ENCODE measurements at places on chromosomes 7 and 10. TPM values are rescaled to one million over a fixed set of nuclear protein-coding genes. Genes with fewer than 3 reads are reported as not detected.

OIT3 gene
- not detected for total RNA-seq

GRCh38 chr10:123462756-123463155 lies 203.4 kb upstream of the GPR26 start:
- no peak for DNase-seq

HSPA12A gene
- 18.8 TPM for total RNA-seq

GRCh38 chr7:28815928-28816373 lies 142.2 kb downstream of the TRIL start:
- DNase-seq = peak; percentile 72

RBM33 gene
- total RNA-seq = 185 TPM

AOC1 gene
- total RNA-seq = not detected

MXI1 gene
- total RNA-seq = 33.2 TPM

- no peak for DNase-seq
Observed at GRCh38 chr10:69504576-69505250, 53.4 kb downstream of the TSPAN15 start.

DNA sequence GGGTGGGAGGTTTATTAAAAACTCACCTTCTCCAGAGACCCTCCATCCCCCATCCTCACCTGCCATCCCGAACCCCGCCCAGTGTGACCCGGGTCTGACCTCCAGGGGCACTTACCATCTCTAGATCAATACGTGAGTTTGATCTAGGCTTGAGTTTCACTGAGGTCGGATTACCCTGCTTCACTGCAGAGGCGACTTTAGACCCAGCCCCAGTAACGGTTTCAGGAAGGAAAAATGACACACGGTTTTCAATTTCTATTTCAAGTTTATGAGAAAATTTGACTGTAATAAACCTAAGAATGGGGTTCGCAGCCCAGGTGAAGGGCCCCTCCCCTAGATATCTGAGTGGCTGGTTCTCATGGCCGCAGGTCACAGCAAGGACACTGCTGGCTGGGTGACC lies 33.1 kb downstream of the RCC1L start:
- DNase-seq = no peak

- no peak for DNase-seq
Observed at GRCh38 chr7:30797176-30798040, 26.2 kb downstream of the MINDY4 start.

GRCh38 chr10:128725531-128725930 lies 599.3 kb upstream of the MKI67 start:
- DNase-seq = no peak

GRCh38 chr10:127919418-127920271 lies 12.7 kb downstream of the PTPRE start:
- DNase-seq = no peak

GRCh38 chr10:100158044-100158805 lies 27.6 kb downstream of the ERLIN1 start:
- no peak for DNase-seq

- DNase-seq = no peak
Observed at GRCh38 chr7:4996696-4997222, 37.8 kb upstream of the MMD2 start.

CPA2 gene
- not detected for total RNA-seq

FRMD4A gene
- 3.4 TPM for total RNA-seq

ADAM8 gene
- total RNA-seq = 116 TPM

GRCh38 chr7:48515171-48515570 lies 343.9 kb downstream of the ABCA13 start:
- DNase-seq = no peak

- DNase-seq = no peak
Observed at GRCh38 chr10:71623098-71623985, 96.2 kb downstream of the C10orf105 start.

DNA sequence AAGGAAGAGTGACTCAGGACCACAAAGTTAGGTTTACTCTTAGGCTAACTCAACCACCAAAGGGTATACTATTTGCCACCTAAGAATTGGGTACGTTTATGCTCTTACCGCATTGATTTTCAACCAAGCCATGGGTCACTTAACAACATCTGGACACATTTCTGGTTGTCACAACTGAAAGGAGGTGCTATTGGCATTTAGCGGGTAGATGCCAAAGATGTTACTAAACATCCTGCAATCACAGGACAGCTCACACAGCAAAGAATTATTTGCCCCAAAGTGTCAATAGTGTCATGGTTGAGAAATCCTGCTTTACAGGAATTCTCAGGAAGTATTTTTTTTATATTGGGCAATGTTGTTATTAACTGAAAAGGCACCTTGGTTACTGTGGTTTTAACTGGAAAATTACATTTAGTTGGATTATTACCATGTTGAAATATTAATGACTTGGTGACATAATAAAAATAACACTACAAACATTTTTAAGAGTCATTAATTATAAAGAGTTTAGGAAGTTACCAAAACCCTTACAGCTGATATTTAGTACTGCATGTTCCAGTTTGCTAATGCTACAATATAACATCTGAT lies 185.0 kb upstream of the TMEM196 start:
- DNase-seq = no peak

GATA3 gene
- total RNA-seq = 0.49 TPM

GNGT1 gene
- not detected for total RNA-seq

SEC61A2 gene
- total RNA-seq = 22.8 TPM

ELOVL3 gene
- total RNA-seq = not detected

- no peak for DNase-seq
Observed at GRCh38 chr7:36208426-36208825, 55.4 kb downstream of the EEPD1 start.

DNA sequence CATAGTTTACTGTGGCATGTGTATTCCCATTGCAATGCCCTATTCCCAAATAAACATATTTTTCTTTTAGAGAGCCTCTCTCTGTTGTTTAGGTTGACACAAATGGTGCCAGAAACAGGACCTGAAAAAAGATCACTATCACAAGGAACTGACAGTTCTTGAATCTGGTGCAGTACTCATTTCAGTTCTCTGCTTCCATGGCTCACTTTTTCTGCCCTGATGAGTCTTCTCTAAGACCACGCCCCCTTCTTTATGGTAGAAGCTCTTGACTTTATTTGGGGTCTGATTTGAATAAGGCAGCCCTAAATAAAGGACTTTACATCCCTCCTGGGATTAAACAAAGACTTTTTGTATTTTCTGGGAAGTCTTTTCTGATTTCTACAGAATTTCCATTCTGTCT lies 3.5 kb upstream of the CCDC126 start:
- DNase-seq = no peak

KCNMA1 gene
- 3.1 TPM for total RNA-seq

DNA sequence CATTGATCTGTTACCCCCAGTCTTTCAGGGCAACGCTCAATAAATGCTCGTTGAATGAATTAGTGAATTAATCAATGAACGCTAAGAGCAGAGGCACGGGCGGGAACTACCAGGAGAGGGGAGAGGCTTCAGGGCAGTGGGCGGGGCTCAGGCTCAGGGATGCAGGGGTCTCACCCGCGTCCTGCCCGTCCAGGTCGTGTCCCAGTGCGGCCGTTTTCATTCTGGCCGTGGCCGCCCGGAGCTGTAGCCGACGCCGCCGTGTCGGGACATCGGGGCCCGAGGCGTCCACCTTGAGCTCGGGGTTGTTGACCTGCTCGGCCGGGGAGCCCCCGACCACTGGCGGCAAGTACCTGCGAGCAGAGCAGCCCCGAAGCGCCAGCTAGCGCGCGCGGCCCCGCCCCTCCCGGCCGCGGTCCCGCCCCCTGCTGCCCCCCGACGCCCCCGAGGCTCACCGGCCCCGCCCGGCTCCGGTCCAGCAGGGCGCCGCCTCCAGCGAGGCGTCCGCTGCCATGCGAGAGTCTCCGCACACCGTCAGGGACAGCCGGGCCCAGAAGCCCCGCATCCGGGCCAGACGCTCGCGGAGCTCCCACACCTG lies 2.8 kb upstream of the GAL3ST4 start:
- peak; percentile 39 for DNase-seq

DNA sequence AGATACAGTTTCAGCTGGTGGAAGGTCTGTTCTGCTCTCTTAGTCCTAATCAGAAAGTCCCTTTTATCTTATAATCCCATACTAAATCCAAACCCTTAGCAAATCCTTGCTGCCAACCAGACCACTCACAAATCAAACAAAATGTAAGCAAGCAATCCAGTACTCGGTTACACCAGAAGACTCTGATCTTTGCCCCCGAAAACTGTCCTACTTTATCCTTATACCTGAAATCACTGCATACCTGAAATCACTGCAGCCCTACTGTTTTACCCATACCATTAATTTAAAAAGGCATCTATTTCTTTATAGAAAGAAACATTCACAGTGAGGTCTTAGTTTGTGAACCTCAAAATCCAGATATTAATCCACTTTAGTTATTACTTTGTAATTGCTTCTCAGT lies 64.7 kb downstream of the GSDME start:
- no peak for DNase-seq

GRCh38 chr10:17993361-17993760 lies 41.6 kb downstream of the SLC39A12 start:
- no peak for DNase-seq

GRCh38 chr10:102519246-102519825 lies 15.6 kb downstream of the SUFU start:
- DNase-seq = no peak

- no peak for DNase-seq
Observed at GRCh38 chr7:47380325-47381133, 201.4 kb downstream of the TNS3 start.

- DNase-seq = no peak
Observed at GRCh38 chr7:4486907-4487306, 195.2 kb upstream of the FOXK1 start.

- DNase-seq = peak; percentile 78
Observed at GRCh38 chr10:22630234-22631174, 83.9 kb downstream of the PIP4K2A start.

DNA sequence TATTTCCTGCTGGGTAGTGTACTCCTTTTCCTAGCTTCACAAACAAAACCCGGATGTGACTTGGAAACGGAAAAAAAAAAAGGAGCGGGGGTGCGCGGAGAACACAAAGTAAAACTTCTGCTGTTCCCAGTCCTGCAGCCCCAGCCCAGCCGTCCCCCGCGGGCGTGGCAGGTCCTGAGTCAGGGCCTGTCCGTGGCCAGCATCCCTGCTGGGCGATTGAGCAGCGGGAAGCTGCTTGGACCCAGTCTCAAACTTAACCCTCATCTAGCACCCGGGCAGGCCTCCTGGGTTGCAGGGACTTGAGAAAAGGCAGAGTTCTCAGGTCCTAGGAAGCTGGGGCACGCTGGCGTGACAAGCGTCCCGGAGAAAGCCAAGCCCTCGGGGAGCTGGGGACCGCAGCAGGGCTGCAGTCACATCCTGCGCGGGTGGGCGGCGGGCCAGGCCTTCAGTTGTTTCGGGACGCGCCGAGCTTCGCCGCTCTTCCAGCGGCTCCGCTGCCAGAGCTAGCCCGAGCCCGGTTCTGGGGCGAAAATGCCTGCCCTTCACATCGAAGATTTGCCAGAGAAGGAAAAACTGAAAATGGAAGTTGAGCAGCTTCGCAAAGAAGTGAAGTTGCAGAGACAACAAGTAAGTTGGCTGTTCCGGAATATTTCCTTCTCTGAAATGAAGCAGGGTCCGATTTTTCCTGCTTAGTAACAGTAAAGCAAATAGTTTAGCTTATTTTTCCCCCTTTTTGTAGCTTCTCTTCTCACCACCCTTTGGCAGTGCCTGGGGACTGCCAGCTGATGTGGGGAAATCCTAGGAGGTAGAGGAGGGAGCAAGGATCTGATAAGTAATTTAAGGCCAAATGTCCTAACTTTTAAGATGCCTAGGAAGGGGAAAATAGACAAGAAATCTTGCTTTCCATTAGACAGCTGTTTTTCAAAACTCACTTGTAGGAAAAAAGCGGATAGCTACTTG lies at the start of gene GNG11:
Gene GNG11, plus strand, starts transcription at position 129 of the 960 bp plus-strand sequence. Its CDS starts 403 bp downstream, at position 532.
- peak; percentile 59 for DNase-seq

SLC13A4 gene
- total RNA-seq = not detected

GRCh38 chr7:132393789-132394261 lies 182.4 kb downstream of the PLXNA4 start:
- no peak for DNase-seq

SFTPD gene
- 0.59 TPM for total RNA-seq

- peak; percentile 10 for DNase-seq
Observed at GRCh38 chr10:121734589-121735045, 136.4 kb upstream of the FGFR2 start.

WAPL gene
- total RNA-seq = 42.8 TPM

GRCh38 chr7:47258798-47259197 lies 323.1 kb downstream of the TNS3 start:
- DNase-seq = no peak

- no peak for DNase-seq
Observed at GRCh38 chr7:116665332-116665996, 6.5 kb upstream of the MET start.

ECHS1 gene
- 27.5 TPM for total RNA-seq

TMEM229A gene
- total RNA-seq = not detected

DNA sequence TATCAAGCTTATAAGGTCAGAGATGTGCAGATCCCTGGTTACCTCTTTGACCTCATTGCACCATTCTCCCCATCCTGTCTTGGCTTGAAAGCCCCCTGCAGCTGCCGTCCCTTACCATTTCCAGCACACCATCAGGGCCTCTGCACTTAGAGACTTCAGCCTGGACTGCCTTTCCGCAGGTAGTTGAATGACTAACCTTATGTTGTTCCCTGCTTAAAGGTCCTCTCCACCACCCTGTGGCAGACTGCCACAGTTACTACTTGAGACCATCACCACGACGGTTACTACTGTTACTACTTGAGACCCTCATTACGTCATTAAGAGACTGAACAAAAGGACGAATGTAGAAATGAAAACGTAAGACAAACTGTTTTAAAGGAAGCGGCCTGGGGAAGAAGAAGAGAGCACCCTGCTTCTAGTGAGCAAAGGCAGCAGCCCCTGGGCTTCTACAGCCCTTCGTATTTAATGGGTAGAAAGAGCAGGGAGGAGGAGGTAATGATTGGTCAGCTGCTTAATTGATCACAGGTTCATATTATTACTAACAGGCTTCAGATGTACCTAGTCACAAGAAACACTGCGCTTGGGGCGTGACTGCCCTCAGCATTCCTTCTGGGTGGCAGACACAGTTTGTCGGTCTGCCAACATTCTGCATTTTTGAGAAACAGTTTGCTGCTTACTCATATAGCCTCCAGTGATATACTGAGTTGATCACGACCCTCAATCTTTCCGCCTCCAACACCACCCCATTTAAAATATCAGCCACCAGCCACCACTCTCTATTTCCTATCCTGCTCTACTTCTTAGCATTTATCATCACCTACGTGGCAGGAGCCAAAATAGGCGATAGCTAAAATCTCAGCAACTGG lies 74.1 kb upstream of the PARD3 start:
- DNase-seq = no peak

AQP1 gene
- 0.10 TPM for total RNA-seq

GRCh38 chr10:92891885-92892690 lies 43.8 kb downstream of the EXOC6 start:
- DNase-seq = no peak
